ENCODE measurements at places on chromosomes 12 and 14.

DNA sequence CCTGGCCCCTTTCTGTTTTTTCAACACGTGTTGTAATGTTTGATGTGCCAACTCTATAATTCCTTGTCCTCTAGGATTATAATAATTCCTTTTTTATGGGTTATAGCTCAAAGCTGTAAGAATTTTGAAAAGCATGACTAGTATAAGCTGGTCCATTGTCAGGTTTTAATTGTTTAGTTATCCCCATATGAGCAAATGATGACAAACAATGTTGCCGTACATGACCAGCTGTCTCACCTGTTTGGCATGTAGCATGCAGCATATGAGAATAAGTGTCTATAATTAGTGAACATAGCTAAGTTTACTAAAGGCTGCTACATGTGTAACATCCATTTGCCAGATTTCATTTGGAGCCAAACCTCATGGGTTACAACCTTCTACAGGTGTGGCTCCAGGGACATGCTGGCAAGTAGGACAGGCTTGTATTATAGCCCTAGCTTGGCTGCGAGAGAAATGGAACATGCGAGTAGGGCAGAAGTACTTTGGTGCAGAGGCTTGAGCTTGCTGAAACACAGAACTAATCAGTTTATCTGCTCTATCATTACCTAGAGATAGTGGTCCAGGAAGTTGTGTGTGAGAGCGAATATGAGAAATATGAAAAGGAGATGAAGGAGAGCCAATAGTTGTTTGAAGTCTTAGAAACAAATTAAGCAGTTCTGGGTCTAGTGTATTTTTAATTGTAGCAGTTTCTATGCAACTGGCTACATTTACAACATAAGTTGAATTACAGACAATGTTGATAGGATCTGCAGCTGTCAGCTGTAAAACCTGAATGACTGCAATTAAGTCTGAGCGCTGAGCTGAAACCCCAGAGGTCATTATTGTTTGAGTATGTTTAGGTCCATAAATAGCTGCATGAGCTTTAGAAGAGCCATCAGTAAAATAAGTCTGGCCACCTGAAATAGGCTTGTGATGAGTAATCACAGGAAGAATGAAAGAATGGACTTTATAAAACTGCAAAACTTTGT lies 22.6 kb upstream of the MAPKAPK5 start:
- DNase-seq = no peak

DNA sequence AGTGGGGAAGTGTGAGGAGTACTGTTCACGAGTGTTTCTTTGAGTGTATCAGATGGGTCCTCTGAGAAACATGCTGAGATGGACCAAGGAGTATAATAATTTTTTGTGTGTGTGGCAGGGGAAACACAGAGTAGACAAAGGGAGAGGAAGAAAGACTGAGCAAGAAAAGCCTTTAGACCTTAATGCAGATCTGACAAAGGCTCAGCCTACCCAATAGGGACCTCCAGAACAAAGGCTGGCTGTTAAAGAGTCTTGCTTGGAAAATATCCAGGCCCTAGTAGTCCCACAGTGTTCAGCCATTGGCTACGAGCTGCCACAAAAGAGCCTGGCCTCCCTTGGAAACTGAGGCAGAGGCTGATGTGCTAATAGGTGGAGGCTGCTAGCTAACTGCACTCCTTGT lies 13.5 kb downstream of the COQ5 start:
- no peak for DNase-seq

DNA sequence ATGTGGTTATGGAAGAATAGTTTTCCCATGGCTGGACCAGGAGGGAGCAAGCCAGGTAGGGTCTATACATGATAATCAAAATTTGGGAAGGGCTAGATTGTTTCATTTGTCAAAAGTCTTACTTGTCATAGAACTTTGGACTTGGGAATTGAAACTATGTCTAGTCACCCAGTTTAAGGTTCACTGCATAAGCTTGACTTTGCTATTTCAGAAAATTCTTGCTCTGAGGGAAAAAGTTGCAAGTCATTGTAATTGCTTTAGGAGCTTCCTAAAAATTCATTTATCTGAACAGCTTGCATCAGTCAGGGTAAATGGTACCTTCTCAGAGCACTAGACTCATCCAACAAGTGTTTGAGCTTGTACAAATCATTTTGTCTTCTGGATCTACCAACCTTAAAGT lies 1194.7 kb downstream of the GALC start:
- DNase-seq = no peak

DNA sequence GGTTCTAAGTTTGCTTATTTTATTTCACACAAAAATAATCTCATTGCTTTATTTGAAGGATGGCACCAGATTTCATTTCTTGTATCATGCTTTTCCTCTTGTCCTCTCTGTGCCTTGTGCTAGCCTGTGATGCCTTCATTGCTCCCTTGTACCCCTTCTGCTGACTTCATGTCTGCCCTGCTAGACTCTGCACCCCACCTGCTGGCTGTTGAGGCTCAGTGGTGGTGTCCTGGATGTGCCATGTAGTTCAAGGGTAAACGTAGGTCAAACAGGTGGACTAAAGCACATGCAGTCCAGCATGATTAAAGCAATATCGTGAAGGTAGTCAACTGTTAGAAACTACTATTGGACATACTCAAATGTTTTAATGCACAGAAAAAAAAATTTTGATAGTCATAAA lies 21.6 kb downstream of the MRPS35 start:
- DNase-seq = no peak

- no peak for DNase-seq
Measured at GRCh38 chr12:131097202-131098177, 143.8 kb downstream of the ADGRD1 start.

DNA sequence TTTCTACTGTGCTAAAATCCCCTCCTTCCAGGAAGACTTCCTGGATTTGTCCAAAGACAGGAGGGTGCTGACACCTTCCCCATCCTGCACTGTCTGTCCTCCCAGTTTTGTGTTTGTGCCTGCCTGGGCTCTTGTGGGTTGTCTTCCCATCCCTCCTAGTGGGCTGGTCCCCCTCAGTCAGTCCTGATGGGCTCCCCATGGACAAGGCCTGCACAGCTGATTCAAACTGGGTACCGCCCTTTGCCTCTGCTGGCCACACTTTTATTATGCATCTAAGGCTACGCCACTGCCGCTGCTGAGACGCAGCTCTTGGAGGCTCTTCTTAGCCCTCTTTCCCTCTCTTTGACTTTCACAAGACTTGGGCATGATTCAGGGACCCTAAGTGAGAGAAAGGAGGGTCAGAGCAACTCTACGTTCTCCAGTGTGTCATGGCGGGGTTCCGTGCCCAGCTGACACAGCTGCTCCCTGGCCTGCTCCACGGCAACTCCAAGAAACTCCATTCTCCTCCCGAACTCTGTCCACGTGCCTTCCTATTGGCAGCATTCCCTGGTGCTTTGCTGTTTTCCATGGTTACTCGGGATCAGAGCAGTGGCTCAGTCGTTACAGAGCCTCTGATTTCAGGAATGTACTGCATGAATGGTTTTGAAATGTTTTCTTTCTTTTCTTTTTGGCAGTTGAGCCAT lies 3.8 kb upstream of the KRT85 start:
- DNase-seq = no peak

DNA sequence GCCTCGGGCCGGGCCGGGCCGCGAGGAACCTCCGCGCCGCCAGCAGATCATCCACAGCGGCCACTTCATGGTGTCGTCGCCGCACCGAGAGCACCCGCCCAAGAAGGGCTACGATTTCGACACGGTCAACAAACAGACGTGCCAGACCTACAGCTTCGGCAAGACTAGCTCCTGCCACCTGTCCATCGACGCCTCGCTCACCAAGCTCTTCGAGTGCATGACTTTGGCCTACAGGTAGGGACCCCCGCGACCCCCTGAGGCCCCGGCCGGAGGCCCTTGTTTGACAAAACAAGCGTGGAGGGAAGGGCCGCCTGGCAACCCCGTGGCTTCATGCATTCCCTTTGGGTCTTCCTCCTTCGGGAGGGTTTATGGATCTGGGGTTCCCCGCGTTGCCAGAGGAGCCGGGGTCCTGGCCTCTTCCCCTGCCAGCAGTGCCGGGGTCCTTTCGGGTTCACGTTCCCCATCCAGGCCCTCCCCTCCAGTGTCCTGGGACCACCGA lies 526 bp downstream of the MLXIP start:
- no peak for DNase-seq

DNA sequence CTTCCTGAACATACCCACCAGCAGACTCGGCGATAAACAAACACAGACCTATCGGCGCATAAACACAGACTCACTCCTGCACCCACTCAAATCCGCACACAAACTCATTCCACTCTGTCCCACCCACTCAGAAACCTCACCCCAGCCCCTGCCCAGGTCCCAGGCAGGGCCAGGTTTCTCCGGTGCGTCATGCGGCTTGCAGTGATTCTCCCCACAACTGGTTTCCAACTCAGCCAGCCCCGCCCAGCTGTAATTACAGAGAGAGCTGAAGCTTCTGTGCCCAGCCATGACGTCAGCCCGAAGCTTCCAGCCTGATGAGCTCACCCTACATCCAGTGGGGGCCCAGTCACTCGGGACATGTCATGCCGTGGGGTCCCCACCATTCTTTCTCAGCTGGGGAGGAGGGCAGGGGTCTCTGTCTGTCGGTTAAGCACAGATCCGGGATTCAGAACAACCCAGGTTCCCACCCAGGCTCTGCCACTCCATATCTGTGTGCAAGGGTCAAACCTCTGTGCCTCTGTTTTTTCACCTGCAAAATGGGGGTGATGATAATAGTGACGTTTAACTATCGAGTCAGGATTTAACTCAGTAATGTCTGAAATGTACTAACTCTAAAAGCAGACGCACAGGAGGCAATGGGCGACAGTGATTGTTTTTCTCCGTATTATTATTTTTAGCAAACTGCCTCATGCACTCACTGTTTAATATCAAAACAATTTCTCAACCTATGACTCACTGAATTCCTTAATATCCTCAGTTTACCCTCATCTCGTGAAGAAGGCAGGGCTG lies 2.3 kb upstream of the HSPB8 start:
- peak; percentile 83 for DNase-seq

- DNase-seq = no peak
Measured at GRCh38 chr14:28102001-28102400, 664.6 kb upstream of the FOXG1 start.

- no peak for DNase-seq
Measured at GRCh38 chr14:102421411-102422057, 58.8 kb downstream of the TECPR2 start.

- DNase-seq = no peak
Measured at GRCh38 chr12:87310126-87310525, 719.1 kb downstream of the C12orf50 start.

DNA sequence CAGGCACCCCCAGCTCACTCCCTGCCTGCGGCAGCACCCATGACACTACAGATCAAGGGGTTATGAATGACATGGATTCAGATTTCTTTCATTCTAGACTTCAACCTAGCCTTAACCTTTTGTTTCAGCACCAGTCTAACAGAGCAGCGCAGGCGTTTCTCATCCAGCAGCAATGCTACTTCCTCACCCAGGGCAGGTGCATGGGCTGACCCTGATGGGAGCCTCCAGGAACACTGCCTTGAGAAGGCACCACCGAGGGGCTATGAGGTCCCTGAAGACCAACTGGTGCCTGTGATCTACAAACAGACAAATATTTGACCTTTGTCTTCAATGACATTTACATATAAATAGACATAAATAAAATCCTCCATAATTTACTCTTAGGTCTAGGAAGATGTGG lies 10.8 kb downstream of the CDCA4 start:
- DNase-seq = no peak

GRCh38 chr12:99455350-99456035 lies 192.1 kb upstream of the GARIN6 start:
- DNase-seq = no peak

- no peak for DNase-seq
Measured at GRCh38 chr14:76293923-76294322, 82.0 kb upstream of the ESRRB start.

GRCh38 chr14:72708222-72708621 lies 185.7 kb downstream of the DPF3 start:
- no peak for DNase-seq

Data from prostate gland (tissue), 2 donors.